ENCODE measurements at places on chromosomes 3 and 15.

GRCh38 chr3:66483409-66483906 lies 17.4 kb downstream of the LRIG1 start:
- DNase-seq = peak; percentile 32

GRCh38 chr3:101816215-101817149 lies 32.8 kb upstream of the NFKBIZ start:
- DNase-seq = no peak

GRCh38 chr15:66935688-66936087 lies 129.7 kb upstream of the SMAD3 start:
- no peak for DNase-seq

- no peak for DNase-seq
These were observed 490.7 kb downstream of the DIPK2A start for GRCh38 chr3:144462337-144462736.

- DNase-seq = no peak
These were observed 168.3 kb downstream of the SLCO3A1 start for GRCh38 chr15:92021792-92022191.

- no peak for DNase-seq
These were observed 9.7 kb upstream of the EIF1B start for GRCh38 chr3:40299721-40300335.

DNA sequence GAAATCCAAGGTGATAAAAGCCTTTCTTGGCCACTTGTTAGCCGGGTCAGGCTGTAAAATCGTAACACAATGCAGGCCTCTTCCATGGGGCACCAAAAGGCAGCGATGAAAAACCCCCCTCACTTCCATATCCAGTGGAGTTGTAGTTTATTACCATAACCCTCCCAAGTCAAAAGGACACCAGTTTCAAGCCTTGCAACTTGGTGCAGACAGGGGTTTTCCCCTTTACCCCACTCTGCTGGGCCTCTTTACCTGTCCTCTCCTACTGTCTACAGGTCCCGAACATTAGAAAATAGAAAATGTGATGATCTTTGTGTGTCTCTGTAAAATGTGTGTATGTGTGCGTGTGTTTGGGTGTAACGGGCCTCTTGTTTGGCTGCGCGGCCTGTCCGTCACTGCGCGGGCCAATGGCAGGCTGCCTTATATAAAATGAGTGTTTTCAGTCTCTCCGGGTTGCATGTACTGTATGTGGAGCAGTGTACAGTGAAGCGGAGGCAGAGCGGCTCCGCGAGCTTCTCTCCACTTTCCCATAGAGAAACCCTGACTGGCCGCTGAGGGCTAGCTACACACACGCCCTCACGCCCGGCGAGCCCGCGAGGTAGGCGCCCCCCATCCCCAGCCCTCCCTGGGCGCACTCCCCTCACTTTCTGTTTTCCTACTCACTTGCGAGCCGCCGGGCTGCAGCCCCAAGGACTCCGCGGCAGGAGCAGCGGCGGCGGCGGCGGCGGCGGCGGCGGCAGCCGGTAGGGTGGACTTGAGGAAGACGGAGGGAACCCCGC lies at the start of gene BBX:
Gene BBX, plus strand, starts transcription at position 453 of the 779 bp plus-strand sequence. CDS start 187,499 bp downstream, outside the sequence.
- peak; percentile 91 for DNase-seq

GRCh38 chr3:25169151-25169550 lies 258.9 kb upstream of the RARB start:
- DNase-seq = no peak

GRCh38 chr3:53823026-53823955 lies 22.9 kb downstream of the CHDH start:
- DNase-seq = no peak

GRCh38 chr3:54870423-54870822 lies 57.4 kb downstream of the LRTM1 start:
- no peak for DNase-seq

DNA sequence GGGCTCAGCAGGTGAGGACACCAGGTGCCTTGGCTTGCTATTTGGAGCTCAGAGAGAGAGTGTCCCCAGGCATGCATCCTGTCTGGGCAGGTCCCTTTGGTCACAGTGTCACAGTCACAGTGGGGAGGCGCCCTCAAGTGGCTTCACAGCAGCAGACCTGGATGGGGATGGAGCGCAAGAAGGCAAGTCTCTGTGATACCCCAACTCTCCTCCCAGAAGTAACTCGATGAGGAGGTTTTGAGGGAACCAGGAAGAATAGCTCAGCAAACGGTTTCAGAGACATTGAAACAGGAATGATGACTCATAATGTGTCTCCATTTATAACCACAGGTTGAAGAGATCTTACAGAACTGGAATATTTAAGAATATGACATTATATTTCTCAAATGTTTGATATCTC lies 66.5 kb upstream of the SH3GL3 start:
- DNase-seq = peak; percentile 69

DNA sequence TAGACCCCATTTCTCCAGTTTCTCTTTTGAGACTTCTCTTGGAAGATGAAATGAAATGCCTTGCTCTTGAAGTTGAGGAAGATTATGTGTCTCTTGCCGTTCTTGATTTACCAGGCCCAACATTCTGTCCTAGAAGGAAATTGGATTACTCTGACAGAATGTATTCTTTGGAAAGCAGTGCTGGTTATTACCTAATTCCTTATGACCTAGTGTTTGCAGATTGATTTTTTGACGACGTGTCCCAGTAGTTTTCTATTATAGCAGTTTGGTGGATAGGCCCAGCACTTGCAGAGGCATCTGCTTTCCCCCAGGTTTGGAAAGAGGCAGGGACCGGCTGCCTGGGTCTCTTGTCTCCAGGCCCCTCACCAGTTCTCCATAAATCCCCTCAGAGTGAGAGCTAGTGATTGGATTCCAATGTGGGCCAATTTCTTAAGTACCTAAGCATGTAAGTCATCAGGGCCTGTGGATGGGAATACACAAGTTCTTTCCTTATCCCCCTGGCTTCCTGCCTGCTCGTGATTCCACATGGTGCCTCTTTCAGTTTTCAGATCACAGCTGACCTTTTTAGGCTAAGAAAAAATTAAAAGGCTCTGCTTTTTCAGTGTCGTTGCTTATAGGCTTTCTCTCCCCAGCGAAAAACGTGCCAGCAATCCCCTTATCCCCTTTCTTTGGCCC lies 50.2 kb downstream of the EPHB3 start:
- DNase-seq = no peak

GRCh38 chr3:137100326-137100725 lies 142.5 kb downstream of the IL20RB start:
- no peak for DNase-seq

- no peak for DNase-seq
These were observed 95.0 kb downstream of the LRTM1 start for GRCh38 chr3:54832876-54833275.

GRCh38 chr3:52834871-52835501 lies at the start of gene MUSTN1:
Gene MUSTN1, minus strand, starts transcription at chr3:52835019. Its CDS starts 71 bp downstream, at chr3:52834948.
- DNase-seq = no peak

DNA sequence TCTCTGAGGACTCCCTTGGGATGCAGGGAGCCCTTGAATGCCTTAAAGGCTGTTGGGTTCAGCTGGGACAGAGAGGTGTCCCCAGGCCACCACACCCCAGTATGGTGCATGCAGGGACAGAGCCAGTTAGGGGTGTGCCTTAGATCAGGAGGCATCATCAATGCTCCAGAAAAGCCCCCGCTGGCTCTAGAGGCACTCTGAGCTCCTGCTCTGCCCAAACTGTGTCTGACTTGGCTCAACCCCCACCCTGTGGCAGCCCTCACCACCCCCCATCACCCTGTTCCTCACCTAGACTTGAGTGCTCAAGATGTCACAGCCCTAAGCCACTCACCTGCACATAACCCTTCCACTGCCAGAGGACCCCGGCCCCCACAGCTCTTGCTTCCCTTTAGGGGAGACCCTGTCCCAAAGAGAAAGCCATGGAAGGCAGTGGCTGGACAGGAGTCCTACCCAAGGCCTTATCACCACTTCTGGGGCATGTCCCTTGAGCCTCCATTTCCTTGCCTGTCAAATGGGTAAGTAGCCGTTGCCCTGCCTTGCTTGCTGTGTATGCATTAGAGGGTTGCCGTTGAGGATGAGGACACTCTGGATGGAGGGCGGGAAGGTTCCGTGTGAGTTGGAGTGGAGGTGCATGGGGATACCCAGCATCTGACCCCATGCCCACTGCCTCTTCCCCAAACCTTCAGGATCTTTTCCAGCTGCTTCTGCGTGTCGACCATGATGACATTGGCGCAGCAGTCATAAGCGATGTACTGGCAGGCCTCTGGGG lies 41.4 kb downstream of the ACSBG1 start:
- no peak for DNase-seq

GRCh38 chr15:35991386-35991785 lies 445.4 kb upstream of the DPH6 start:
- DNase-seq = no peak

GRCh38 chr15:57463360-57463759 lies 87.1 kb downstream of the CGNL1 start:
- DNase-seq = no peak

GRCh38 chr3:97960993-97961766 lies 11.1 kb downstream of the RIOX2 start:
- no peak for DNase-seq

- no peak for DNase-seq
These were observed 55.9 kb upstream of the ABHD17C start for GRCh38 chr15:80639168-80639555.

GRCh38 chr3:32919920-32920319 lies 31.5 kb upstream of the CCR4 start:
- DNase-seq = no peak

GRCh38 chr3:73783811-73784210 lies 159.1 kb upstream of the PDZRN3 start:
- no peak for DNase-seq

DNA sequence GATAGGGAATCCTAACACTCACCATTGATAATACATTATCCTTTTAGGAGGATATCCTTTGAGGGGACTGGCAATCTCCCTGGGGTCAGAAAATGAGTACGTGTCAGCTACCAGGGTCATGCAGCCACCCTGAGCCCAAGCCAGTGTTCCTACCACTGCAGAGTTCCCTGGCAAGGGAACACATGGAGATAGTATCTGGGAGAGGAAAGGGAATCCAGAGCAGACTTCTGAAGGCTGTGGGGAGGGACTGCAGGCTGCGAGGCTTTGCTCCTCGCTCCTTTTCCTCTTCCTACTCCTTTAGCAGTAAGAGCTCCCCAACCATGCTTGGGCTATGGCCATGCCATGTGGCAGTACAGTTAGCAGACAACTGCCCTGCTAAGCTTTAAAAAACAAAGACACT lies 62.9 kb upstream of the TJP1 start:
- DNase-seq = no peak

DNA sequence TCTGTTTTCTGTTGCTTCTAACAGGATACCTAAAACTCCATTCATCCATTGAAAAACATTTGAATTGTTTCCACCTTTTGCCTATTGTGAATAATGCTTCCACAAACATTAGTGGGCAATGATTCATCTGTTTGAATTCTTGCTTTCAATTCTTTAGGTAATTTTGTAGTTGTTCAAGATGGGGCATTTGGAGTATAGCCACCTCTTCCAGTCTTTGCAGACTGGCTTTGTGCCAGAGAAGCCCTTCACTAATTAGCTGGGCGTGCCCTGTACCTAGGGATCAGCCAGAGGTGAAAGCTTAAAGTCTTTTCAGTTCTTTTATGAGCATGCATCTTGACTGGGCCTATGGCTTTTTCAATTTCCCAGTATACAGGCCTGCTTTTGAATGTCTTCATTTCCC lies 10.9 kb downstream of the RTP1 start:
- no peak for DNase-seq

DNA sequence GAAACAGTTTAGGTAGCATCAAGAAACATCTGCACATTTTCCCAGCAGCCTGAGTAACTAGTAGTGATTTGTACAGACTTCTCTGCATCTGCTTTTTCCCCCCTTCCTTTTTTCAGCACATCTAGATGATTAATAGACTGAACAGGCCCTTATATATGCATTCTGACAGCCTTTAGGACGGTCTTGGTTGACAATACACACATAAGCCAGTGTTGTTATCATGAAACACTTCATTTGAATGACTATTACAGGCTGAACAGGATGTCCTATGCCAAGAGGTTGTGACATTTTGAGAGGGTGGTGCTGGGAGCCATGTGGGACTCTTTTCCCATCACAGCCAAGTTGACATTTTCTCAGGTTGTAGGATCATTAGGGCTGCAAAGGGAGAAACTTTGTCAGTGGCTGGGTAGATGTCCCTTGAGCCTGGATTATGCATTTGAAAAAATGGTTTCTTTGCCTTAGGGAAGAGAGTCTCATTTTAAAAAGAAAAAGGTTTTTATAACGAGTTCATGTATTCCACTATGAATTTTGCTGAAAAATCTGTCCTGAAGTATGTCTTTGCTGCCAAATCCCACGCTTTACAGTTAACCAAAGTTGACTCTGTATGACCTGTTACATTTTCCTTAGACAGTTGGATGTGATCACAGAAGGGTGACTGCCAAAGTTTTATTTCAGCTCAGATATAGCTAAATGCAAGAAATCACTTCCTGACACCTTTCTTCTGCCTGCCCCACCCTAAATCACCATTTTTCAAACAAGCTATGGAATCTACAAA lies 73.7 kb downstream of the FILIP1L start:
- DNase-seq = no peak

GRCh38 chr3:119768668-119769393 lies 13.1 kb upstream of the NR1I2 start:
- no peak for DNase-seq

GRCh38 chr3:28853830-28854229 lies 427.0 kb upstream of the RBMS3 start:
- no peak for DNase-seq

DNA sequence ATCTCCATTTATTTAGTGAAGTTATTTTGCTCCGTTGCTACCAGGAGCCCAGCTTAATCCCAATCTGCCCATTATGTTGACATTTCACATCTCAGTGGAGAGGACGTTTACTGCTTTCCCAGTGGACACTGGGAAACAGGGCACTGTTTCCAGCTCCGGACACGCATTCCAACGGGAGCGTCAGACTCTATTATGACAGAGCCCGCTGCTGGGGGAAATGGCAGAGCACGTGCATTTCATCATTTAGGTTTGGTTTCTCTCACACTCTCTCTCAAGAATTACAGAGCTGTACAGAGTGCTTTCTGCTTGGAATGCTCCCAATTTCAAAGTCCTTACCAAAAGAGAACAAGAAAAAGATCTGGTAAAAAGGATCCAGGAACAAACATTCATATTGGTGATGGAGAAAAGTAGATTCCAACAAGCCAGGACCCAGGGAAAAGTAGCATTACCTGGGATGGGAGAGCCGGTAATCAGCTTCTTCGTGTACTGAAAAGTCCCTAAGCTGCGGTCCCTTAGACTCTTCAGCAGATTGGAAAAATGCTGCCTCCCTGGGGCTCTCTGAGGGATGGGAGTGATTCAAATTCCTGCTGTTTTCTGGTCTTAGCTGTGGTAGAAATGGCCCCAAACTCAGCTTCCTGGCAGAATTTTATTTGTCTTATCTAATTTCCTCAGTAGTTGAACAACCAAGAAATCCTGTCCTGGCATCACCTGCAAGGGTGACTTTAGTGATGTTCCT lies 136.0 kb upstream of the THBS1 start:
- DNase-seq = no peak

All from activated CD4-positive, alpha-beta T cell treated with anti-CD3 and anti-CD28 coated beads for 36 hours (primary cell).